Stimulated activated CD4-positive, alpha-beta T cell treated with anti-CD3 and anti-CD28 coated beads, Interleukin-4, amount 100 ng/mL, for 24 hours (primary cell): ENCODE measurements at places on chromosomes 16 and 17.

GRCh38 chr17:43006639-43007551 is at the start of gene IFI35:
Gene IFI35 (plus strand): TSS chr17:43006784. CDS start chr17:43006948, 164 bp downstream.
- DNase-seq = peak; percentile 89

DNA sequence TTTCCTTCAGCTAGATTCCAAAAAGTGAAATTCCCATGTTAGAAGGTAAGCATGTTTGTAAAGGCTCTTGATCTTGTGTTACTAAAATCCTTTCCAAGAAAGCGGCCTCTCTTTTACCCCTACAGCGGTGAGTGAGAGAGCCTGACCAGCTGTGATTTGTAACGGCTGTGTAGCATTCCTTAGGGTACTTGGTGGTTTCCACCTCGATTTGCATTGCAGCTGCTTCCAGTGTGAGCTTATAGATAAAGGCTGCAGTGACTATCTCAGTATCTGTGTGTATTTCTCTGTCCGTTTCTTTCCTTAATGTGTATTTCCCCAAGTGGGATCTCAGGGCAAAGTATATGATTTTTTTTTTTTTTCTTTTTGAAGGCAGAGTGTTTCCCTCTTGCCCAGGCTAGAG is 169.4 kb downstream of the SNX29 start:
- no peak for DNase-seq

DNA sequence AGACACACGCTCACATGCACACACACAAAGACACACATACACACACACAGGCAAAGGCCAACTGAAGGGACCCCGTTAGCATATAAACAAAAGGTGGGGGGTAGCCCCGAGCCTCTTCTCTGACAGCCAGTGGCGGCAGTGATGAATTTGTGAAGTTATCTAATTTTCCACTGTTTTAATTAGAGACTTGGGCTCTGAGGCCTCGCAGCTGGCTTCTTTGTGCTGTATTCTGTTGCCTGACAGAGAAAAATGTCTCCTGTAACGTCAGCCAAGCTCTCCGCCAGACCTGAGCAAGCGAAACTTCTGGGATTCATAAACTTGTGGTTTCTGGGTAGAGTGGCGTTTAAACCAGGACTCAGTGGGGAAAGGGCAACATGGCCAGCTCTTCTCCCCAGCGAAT is 113.9 kb upstream of the FOXF1 start:
- no peak for DNase-seq

GRCh38 chr17:44351961-44352827 is 7.1 kb downstream of the GRN start:
- no peak for DNase-seq

- DNase-seq = peak; percentile 79
Measured at GRCh38 chr17:46002311-46002972, 3.4 kb downstream of the STH start.

GRCh38 chr16:75794426-75794825 is 68.1 kb upstream of the CPHXL start:
- no peak for DNase-seq

DNA sequence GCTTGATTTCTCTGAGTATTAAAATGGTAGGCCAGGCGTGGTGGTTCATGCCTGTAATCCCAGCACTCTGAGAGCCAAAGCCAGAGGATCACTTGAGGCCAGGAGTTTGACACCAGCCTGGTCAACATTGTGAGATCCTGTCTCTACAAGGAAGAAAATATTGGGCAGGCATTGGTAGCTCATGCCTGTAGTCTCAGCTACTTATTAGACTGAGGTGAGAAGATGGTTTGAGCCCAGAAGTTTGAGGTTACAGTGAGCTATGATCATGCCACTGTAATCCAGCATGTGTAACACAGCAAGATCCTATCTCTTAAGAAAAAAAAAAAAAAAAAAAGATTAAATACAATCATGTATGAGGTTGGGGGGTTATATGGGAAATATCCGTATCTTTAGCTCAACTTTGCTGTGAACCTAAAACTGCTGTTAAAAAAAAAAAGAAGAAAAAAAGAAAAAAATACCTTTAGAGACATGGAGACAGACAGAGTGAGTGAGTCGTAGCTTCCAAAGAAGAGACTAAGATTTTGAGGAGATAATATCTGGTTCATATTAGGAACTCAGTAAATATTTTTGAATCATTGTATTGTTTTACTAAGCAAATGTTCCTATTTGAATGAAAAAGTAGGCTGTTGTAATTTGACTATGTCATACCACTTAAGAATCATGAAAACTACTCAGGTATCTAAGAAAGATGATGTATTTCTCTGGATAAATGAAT is 325.7 kb upstream of the TBX2 start:
- DNase-seq = no peak

DNA sequence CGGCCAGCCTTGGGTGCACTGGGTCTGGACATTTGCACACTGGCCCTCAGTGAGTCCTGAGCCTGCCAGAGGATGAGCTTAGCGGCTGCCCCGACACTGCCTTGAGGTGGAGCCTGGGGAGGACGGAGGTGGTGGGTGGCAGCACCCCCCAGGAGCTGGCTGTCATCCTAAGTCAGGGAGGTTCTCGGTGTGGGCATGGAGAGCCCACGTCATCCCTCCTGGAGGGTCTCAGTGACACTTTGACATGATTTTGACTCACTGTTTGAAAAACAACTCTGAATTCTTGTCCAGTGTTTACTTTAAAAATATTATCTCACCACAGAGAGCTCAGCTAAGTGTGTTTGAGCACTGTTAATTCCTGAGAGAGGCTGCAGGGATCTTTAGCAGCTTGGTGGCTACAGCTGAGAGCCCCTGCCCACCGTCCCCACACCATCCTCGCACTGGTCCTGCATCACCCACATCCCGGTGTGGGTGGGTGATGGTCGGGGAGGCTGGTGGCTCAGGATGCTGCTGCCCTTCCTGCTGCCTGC is 63.1 kb downstream of the BANP start:
- DNase-seq = no peak

- DNase-seq = peak; percentile 65
Measured at GRCh38 chr16:74700438-74701225, at the start of gene MLKL. Gene MLKL (minus strand): TSS chr16:74700862. CDS start chr16:74695757, 5,105 bp downstream.

GRCh38 chr17:59764292-59764741 is 56.9 kb downstream of the VMP1 start:
- no peak for DNase-seq

DNA sequence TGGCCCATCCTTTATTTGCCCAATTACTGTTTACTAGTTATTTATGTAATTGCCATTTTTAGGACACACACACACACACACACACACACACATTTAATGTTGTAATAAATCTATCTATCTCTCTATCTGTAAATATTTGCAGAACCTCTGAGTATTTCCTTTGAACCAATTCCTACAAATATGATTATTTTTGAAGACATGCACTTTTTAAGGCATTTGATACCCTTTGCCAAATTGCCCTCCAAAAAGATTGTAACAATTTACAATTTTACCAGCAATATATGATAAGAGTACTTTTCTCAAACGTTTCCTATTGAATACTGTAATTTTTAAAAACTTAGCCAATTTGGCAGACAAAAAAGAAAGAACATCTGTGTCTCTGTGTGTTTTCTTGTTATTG is 143.8 kb upstream of the FOXF1 start:
- DNase-seq = no peak
